ENCODE measurements at places on chromosomes 12 and 14.
A peak's percentile ranks its signal among the peaks of the same experiment; 100 is the strongest.

DNA sequence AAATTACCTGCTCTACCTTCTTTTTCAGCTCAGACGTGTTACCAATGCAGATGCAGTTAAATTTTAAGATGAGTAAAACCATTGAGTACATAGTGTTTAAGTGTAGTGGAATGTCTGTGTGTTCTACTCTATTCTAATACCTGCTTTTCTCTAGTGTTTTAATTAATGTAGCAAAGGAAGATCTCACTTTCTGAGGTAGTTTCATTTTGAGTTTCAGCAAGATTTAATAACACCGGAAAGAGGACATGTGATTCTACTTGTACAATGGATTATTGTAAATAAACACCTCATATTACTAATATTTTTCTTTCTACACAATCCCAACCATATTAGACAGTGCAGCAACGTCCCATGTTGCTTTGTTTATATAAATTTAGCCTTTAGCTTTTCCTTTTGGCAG lies 315.4 kb downstream of the RAD51B start:
- DNase-seq: no peak

DNA sequence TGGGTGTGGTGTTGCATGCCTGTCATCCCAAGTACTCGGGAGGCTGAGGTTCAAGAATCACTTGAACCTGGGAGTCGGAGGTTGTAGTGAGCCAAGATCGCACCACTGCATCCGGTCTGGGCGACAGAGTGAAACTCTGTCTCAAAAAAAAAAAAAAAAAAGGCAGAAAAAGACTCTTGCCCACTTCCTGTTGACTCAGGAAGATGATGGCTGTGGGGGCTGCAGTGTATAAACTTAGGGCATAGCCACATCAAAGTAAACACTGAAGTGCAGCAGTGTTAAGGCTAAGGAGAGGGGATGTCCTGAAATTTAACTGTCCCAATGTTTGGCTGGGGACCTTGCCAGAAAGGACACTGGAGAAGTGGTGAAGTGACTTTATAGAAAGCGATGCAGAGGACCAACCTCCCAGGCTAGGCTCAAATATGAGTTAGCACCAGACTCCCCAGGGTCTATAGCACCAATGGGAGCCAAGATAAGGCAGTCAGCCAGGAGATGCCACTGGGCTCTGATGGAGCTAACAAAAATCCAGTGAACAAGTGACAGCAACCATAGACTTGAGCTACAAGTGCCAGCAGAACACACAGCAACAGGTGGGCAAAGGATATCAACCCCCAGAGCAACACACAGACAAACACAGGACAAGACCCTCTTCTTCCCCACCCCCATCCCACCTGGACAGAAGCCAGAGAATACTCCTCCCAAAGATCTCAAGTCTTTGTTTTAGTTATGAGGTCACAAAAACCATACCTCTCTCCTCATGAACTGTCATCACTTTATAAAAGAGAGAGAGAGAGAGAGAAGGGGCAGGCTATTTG lies 28.0 kb downstream of the NELL2 start:
- DNase-seq: no peak

GRCh38 chr14:23357261-23357660 lies 4.6 kb upstream of the SLC22A17 start:
- DNase-seq: no peak

- DNase-seq: no peak
Measured at GRCh38 chr12:6953442-6954315, 2.5 kb downstream of the PTPN6 start.

GRCh38 chr14:85573406-85573805 lies 43.5 kb downstream of the FLRT2 start:
- DNase-seq: no peak

GRCh38 chr12:107990325-107990724 lies 138.8 kb upstream of the WSCD2 start:
- DNase-seq: peak; percentile 50

- DNase-seq: no peak
Measured at GRCh38 chr12:110931315-110931728, 10.9 kb upstream of the MYL2 start.

GRCh38 chr14:36208690-36209278 lies 32.3 kb upstream of the PTCSC3 start:
- DNase-seq: no peak

GRCh38 chr12:4356041-4356327 lies 23.5 kb downstream of the FGF23 start:
- peak; percentile 86 for DNase-seq

DNA sequence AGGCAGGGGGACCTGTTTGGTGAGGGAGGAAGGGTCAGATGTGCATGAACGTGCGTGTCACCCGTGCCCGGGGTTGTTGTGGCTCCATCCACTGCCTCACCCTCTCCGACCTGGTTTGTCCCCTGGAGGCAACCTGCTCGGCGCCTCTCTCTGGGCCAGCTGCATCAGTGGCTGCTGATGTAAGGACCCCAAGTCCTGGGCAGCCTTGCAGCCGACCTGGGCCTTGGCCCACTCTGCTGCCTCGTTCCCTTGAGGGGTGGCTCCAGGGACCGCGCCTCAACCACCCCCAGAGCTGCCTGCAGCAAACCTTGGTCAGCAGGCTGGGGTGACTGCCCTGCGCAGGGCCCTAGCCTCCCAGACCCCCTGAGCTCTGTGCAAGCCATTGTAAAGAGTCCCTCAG lies 351.7 kb downstream of the TMEM121 start:
- no peak for DNase-seq

- DNase-seq: no peak
Measured at GRCh38 chr12:100936661-100937060, 142.1 kb downstream of the ANO4 start.

DNA sequence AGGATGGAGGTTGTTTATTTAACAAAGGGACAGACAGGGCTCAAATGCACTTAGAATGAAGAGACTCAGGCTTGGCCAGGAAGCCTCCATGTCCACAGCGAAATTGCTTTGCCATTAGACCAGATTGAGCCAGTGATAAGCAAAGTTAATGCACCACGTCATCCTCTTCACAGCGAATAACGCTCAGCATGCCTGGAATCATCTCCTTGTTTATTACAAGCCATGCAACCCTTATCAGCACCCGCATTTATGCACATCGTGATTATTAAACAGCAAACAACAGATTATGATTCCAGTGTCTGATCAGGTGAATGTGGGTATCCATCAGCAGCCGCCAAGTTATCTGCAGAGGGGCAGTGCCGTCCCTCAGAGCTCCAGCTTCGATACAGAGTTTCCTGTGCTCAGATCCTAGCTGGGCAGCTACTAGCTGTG lies 175.0 kb upstream of the TMEM132C start:
- DNase-seq: no peak

DNA sequence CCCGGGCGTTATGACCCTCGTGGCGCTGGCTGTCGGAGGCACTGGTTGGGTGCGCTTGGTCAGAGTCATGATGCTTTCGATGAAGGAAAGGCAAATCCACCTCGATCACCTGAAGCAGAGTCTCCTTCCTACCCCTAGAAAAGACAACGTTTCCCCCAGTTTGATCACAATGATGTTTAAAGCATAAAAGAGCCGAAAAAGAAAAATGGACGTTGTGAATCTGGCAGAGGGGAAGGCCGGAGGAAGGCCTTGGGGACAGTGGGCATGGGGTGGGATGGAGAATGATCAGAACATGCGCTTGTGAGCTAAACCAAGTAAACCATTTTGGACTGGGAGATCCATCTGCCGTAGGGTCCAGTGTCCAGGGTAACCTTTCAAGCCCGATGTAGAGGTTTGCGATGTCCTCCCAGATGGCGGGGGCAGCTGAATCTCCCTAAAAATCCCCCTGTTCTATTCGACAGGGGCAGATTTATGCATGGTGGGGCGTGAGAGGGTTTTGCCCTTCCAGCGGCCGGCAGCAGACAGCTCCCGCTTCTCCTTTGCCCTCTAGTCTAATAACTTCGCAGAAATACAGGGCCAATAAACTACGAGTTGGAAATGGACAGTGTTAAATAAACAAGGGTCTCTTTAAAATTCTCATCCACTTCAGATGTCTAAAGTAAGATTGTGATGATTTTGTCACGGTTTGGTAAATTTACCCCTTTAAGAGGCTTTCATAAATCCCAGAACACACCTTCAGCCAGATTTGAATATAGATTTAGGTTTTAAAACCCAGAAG lies 2.3 kb upstream of the OTX2 start:
- DNase-seq: no peak

DNA sequence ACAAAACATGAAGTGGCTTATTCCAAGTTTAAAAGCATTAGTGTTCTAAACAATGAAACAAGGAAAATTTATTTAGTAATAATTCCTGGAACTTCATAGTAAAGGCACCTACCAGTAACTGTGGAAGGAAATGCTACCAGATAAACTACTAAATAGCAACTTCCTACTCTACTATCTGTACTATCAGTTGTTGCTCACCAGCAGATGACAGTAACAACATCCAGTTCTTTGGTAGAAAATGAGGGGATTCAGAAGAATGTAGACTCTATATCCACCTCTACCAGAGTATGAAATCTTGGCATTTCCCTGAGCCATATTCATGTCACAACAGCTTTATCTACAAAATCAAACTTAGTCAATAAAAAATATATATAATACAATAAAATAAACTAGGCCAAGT lies 3.1 kb downstream of the ENTPD5 start:
- DNase-seq: no peak

DNA sequence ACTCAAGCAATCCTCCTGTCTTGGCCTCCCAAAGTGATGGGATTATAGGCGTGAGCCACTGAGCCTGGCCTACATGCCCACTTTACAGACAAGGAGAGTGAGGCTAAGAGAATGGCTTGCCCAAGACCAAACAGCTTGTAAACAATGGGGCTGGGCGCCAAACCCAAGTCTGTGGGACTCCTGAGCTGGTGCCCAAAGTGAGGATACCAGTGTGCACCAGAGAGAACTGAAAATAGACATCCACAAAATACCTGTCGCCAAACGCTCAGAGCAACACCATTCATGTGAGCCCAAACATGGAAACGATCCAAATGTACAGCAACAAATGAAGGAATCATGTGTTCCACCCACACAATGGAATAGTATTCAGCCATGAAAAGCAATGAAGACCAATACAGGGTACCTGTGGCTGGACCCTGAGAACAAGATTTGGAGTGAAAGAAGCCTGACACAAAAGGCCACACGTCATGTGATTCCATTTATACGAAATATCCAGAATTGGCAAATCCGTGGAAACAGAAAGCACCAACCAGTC lies 38.2 kb downstream of the CCNK start:
- DNase-seq: no peak

DNA sequence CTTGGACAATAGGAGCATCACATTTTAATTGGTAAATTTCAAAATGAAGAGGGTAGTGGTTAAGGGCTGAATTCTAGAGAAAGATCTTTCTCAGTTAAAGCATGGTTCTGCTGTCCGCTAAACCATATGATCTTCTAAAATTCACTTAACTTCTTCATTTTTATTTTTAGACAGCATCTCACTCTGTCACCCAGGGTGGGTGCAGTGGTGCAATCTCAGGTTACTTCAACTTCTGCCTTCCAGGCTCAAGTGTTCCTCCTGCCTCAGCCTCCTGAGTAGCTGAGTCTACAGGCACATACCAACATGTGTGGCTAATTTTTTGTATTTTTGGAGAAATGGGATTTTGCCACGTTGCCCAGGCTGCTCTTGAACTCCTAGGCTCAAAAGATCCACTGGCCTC lies 226.7 kb upstream of the ABCD2 start:
- DNase-seq: no peak

GRCh38 chr14:66216763-66217162 lies 269.4 kb upstream of the CCDC196 start:
- no peak for DNase-seq

DNA sequence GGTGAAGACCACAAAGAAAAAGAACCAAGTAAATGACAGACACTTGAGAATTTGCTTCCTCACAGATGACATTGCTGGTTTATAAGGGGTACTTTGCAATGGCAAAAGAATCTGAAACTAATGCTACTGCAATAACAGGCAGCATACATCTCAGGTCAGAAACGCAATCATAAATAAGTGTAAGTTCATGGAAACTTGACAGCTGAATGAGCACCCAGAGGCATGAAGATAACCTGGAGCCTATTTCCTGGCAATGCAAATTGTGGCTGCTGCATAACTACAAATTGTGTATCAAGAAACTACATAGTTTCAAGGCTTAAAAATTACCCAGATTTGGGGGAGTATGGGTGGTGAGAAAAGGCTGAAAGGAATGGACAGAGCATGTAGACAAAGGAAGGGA lies 8.5 kb upstream of the MYO1A start:
- no peak for DNase-seq

DNA sequence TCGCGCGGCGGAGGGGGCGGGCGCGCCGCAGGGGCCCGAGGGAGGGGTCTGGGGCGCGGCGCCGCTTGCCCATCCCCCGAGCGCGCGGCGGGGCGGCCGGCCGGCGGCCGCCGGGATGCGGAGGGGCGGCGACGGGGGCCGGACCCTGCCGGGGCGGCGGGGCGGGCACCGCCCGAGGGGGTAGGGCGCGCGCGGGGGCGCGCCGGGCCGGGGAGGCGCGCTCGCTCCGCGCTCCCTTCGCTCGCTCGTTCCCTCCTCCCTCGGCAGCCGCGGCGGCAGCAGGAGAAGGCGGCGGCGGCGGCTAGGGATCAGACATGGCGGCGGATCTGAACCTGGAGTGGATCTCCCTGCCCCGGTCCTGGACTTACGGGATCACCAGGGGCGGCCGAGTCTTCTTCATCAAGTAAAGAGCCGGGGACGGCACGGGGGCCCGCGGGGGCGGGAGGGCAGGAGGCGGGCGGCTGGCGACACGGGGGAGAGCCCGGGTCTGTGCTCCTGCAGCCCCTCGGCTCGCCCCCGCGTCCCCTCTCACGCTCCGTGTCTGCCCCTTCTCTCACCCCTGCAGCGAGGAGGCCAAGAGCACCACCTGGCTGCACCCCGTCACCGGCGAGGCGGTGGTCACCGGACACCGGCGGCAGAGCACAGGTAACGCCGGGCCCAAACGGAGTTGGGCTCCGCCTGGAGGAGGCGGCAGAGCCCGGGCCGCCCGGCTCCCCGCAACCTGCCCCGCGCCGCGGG lies at the start of gene PLEKHA5:
Gene PLEKHA5 (plus strand): TSS at position 248 of the 738 bp plus-strand sequence. CDS start 67 bp downstream, at position 315.
- no peak for DNase-seq

- DNase-seq: no peak
Measured at GRCh38 chr12:26847431-26847830, 14.4 kb upstream of the ITPR2 start.

GRCh38 chr12:9700606-9700956 lies 31.1 kb downstream of the CLEC2D start:
- no peak for DNase-seq

GRCh38 chr14:85766295-85766694 lies 236.4 kb downstream of the FLRT2 start:
- DNase-seq: no peak

DNA sequence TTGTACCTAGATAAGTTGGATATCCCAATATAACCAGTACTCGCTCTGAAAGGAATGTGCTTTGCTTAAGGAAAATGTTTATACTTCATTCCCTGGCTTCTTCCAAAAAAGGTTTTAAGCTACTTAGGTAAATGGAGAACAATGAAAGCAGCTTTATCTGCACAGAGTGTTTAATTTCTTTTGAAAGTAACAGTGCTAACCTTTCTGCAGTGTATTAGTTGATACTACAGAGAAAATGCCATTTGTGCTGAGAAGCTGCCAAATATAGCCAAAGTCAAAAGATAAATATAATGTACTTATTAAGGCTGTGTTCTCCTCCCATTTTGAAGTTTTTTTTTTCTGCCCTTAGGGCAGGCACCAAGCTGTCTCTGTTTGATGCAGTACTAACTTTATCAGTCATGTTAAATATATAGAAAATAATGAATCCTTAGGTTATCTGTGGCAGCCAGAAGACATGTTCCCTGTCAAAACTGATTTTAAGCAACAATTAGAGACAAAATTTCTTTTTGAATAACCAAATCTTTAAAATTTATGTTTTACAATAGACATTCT lies 145.4 kb upstream of the KITLG start:
- no peak for DNase-seq

- DNase-seq: no peak
Measured at GRCh38 chr12:131795690-131796410, 32.3 kb upstream of the MMP17 start.

Measured in iPS DF 6.9 (cell line).